ENCODE measurements at places on chromosomes 5 and 9.

DNA sequence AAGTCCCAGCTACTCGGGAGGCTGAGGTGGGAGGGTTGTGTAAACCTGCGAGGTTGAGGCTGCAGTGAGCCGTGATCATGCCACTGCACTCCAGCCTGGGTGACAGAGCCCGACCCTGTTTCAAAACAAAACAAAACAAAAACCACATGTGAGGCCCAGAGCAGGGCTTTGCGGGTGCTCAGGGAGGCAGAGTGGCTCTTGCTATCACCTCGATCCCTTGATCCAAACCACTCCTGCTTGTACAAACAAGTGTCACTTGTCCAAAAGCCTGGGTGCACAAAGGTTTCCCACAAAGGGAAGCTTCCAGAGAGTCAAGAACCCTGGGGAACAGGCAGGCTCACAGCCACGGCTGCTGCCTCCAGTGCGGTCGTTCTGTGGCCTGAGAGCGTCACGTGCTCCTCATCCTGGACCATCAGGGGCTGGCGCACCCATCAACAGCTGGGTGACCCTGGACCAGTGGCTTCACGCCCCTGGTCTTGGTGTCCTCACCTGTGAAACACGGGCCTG lies 162.7 kb downstream of the C9orf50 start:
- no peak for DNase-seq

GRCh38 chr5:151141535-151141934 lies 16.0 kb downstream of the ANXA6 start:
- DNase-seq: no peak

GRCh38 chr5:2724031-2724581 lies 27.4 kb downstream of the IRX2 start:
- no peak for DNase-seq

- no peak for DNase-seq
These were observed 624.1 kb downstream of the ISL1 start for GRCh38 chr5:52007230-52007858.

- no peak for DNase-seq
These were observed 14.7 kb downstream of the ERP44 start for GRCh38 chr9:100084128-100084453.

DNA sequence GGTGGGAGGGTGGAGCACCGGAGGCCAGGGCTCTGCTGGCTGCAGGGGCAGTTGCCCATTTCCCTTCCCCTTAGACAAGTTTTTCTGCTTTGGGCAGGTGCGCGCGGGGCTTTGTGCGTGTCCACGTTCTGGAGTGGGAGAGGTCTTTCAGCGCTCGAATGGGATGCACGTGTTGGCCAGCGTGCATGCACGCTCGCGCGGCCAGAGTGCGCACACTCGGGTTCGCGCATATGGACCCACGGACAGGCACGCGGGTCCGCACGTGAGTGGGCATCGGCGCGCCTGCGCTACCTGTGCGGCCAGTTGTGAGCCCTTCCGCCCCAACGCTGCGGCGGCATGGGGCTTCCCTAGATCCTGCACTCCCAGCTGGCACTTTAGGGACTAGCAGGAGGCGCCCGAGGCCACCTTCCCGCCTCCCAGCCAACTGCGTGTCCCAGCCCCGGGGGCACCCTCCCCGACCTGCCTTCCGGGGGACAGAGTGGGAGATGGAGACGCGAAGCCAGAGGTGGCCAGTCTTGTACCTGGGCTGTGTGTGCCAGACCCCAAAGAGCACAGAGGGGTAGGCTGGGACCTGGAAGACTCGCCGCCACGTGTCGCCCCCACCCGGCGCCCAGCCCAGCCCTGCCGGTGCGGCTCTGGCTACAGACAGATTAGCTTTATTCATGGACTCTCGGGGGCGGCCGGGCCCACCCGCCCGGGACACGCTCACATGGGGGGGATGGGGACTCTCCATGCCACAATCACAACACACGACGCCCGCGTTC lies 9.8 kb upstream of the GPRIN1 start:
- DNase-seq: no peak

DNA sequence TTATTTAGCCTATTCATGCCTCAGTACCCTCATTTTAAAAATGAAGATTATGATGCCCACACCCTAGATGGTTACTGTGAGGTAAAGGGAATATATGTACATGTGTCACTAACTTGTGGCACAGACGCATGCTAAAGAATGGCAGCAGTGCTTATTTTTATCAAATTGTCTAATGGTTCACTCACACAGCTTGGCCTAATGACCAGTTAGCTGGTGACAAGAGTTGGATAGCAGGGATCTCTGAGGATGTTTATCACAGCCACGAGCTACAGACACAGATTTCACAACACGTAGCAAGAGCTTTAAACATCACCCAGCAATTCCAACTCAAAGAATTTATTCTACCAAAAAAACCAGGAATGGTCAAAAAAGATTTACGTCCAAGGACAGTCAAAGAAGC lies 7.2 kb downstream of the BAG1 start:
- no peak for DNase-seq

- no peak for DNase-seq
These were observed 24.8 kb upstream of the HNRNPA0 start for GRCh38 chr5:137778772-137779564.

GRCh38 chr9:91162784-91163443 lies 198.8 kb downstream of the AUH start:
- no peak for DNase-seq

- DNase-seq: no peak
These were observed 18.8 kb downstream of the DDX46 start for GRCh38 chr5:134777366-134777765.

DNA sequence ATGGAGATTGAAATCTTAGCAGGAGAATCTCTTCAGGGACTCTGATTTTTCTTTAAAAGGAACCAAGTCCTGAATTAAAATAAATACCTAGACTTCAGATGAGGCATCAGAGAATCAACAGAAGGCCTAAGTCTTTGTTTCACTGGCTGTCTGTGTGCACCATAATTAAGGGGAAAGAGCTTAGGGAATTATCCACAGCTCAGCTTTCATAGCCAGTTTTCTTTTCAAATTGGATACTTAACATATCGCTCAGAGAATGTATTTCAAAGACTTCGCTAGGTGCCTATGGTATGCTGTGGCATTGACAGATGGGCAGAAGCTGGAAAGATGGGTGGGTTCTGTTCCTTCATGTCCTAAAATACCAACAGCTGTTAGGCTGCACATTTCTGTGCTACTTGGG lies 325.8 kb downstream of the TMEM38B start:
- DNase-seq: no peak

DNA sequence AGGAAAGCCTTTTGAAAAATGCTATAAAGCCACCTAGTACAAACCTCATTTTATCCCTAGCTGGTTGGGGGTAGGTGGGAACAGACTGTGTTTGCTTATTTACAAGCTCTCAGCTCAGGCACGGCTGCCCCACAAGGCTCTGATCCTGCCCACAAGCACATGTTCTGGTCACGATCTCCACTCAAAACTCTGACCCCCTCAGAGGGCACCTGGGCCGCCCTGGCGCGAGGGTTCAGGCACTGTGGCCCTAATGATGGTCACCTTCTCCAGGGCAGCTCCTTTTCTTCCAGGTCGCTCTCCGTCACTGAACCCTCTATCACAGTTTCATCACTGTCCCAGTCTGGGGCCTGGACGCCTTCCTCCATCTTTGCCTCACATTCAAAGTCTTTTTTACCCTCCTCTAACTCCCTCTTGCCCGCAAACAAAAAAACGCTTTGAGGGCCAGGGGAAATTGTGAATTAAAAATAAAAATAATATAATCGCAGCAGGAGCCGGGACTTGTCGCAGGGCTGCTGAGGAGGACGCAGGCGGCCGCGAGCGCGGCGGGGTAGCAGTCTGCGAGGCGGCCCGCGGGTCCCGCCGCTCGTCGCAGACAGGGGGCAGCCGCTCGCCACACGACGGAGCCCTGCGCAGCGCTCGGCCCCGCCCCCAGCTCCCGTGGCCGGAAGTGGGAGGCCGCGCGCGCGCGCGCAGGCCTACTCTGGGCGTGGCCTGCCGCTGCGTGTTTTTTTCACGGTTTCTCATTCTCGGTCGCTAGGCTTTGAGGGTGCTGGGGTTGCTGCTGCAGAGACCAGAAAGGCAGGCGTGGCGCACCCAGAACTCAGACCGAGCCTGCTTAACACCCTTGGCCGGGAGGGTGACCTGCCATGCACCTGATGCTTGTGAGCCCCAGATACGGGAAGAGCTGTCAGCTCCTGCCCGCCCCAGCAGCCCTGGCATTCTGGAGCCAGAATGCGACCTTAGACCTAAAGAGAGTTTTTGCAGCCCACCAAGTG lies at the start of gene ANKRD31:
ANKRD31 (minus strand) TSS at position 557 of the 995 bp plus-strand sequence; CDS start at position 365, 192 bp downstream.
- peak; percentile 80 for DNase-seq

- no peak for DNase-seq
These were observed 312.4 kb downstream of the ARHGEF28 start for GRCh38 chr5:73938280-73938937.

DNA sequence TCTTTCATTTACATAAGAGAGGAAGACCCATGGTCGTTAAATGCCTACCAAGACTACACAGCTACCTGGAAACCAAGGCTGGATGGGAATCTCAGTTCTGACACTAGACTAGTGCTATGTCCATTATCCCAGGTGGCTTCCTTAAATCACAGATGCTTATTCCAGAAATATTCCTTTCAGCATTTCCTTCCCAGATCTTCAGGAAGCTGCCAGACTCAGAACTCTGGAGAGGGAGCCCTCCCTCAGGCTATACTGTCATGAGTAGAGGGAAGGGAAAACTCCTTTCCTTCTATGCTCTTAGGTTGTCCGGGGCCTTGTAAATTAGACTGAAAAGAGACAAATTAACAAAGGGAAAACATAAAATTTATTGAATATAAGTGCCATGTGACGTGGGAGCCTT lies 20.8 kb downstream of the FREM1 start:
- no peak for DNase-seq

GRCh38 chr9:91158286-91158685 lies 203.4 kb downstream of the AUH start:
- no peak for DNase-seq

DNA sequence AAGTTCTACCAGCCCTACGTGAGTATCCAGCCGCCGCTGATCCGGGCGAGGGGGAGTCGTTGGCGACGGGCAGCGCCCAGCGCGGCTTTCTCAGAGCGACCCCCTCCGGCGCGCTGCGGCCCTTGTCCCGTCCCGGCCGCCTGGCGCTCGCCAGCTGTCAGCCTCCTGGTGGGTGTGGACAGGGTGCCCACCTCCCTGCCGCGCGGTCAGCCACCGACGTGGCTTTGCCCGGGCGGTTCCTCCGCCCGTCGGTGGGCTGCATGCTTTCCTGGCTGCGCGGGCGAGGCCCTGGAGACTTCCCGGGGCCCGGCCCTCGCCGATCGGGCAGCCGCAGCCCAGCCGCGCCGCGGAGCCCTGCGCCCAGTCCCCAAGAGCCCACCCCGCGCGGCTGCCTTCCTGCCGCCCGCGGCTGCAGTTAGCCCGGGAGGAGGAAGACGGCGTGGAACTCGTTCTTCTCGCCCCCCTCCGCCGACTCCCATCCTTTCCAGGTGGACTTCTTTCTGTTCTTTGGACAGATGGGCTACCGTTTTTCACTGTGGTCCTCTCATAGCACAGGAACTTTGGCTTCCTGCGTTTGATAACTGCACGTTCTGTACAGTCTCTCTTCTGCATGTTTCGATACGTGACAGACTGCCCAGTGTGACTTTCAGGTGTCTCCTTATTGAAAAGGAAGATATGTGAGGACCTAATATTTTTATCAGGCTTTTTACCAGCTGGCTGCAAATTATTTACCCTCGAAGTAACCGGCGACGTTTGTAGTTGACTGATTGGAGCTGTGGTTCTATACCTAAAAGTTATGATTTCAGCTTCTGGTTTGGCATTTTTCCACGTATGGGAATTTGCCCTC lies 577 bp downstream of the AP3S1 start:
- DNase-seq: no peak

DNA sequence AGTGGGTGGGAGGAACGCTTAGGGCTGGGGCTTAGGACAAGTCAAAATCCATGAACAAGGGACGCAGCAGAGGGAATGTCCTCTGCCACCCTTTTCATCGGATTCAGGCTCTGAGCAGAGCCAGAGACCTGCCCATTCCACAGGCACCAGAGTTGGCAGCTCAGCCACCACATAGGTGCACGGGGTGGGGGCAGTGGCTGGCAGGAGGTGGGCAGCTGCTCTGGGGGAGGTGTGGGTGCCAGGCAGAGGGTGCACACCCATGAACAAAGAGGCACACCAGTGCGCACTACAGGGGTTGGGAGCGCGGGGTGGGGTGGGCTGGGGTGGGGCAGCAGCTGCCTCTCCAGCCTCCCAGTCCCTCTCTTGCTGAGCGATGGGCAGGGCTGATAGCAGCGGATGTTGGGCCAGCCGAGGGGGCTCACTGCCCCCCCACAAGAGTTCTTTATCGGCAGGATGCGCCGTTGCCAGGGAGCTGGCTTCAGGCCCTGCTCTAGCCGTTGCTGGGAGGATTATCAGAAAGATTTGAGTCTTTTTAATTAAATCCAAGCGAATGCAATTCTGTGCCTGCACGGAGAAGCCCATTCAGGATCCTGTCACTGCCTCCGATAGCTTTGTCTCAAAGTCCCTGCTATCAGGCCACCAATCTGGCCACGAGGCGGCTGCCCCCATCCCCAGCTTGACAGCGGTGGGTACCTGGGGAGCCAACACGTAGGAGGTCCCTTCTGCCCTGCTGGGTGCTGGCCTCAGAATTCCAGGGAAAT lies 64.3 kb upstream of the LMX1B start:
- DNase-seq: no peak

GRCh38 chr9:105053209-105053652 lies 125.3 kb upstream of the ABCA1 start:
- no peak for DNase-seq

DNA sequence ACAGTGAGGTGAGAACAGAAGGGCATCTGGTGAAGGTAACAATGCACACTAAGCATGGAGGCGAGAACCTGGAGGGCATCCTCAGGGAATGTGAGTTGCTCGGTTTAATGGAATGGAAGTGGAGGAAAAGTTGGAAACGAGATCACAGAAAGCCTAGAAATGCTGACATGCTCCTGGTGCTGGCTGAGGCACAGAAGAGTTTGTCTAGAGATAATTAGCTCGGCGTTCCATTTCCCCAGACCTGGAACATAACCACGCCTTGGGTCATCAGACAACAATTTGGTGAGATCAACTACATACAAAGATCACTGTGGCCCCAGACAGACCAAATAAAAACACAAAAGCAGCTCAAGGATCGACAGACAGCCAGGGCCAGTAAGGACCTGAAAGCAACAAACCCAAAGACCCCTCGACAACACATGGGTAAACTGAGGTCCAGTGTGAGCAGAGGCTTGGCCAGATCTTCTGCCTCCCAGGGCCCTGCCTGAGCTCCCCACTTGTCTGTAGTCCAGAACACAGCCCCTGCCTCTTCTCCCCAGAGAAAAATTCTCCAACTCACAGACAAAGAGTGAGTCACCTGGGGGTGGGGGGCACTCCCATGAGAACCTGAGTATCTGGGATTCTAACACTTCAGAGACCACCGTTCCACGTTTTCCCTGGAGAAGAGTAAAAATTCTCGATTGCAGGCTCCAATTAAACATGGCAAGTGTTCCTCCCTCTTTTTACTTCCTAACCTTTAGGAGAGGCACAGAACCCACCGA lies 52.5 kb downstream of the SHB start:
- DNase-seq: no peak

GRCh38 chr5:159156426-159157238 lies 52.7 kb downstream of the RNF145 start:
- no peak for DNase-seq

GRCh38 chr5:172830876-172831662 lies 3.0 kb upstream of the ERGIC1 start:
- DNase-seq: no peak
